ENCODE measurements at places on chromosomes 11 and 22.
A peak's percentile ranks its signal among the peaks of the same experiment; 100 is the strongest.

DNA sequence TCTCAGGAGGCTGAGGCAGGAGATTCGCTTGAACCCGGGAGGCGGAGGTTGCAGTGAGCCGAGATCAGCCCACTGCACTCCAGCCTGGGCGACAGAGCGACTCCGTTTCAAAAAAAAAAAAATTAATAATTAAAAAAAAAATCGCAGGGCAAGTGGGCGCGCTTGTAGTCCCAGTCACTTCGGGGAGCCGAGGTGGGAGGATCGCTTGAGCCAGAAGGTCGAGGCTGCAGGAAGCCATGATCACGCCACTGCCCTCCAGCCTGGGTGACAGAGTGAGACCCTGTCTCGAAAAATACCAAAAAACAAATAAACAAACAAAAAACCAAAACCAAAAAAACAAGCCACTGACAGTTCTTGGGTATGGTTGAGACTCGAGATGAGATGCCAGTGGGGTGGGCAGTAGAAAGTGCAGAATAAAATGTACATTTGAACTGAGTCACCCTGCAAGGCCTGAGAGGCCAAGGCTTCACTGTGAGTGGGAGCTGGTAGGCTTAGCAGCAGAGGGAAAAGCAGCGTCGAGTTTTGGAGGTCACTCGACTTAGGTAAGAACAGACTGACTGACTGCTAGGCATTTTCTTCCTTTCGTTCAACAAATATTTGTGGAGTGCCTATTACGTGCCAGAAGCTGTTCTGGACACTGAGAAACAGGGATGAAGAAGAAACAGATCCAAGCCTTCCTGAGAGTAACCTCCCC is 635 bp upstream of the LDHA start:
- DNase-seq, result no peak

GRCh38 chr22:23912293-23912903 is 18.2 kb downstream of the MIF start:
- no peak for DNase-seq

- DNase-seq, result no peak
These were observed 1491.7 kb upstream of the RAG2 start for GRCh38 chr11:38089726-38090125.

DNA sequence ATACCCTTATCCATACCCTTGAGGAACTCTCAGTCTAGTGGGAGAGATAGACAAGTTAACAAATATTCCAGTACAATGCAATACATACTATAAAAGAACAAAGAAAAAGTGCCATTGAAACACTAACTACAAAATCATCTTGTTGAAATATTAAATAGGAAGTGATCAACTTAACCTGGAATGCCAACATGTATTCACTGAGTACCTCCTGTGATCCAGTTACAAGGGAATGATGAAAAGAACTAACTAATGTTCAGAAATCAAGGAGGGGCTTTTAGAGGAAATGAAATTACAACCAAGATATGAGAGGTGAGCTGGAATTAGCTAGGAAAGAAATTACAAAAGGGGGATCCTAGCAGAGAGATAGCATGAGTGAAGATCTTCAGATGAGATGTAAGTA is 6.2 kb upstream of the FIBIN start:
- no peak for DNase-seq

GRCh38 chr22:20877715-20878114 is 18.9 kb downstream of the SNAP29 start:
- no peak for DNase-seq

DNA sequence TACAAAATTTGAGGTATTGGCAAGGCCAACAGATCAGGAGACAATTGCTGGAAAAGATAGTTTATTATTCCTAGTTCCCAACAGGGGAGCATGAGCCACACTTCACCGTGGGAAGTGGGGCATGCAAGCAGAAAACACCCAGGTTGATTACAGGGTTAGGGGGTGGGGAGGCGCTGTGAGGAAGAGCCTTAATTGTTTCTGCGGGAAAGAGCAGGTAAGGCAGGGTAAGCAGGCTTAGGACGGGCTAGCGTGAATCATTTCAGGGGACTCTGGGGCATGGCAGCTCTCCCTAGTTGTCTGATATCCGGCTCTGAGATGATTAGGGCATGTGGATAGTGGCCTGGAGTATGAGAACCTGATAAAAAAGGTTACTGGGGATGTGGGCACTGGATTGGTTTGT is 20.7 kb upstream of the HTR3A start:
- DNase-seq, result no peak

- DNase-seq, result peak; percentile 96
These were observed 937 bp upstream of the EFEMP2 start for GRCh38 chr11:65873318-65874156.

Data from right hindlimb (tissue), 1 donor.